ENCODE measurements at places on chromosomes 7 and 10. TPM values are rescaled to one million over a fixed set of nuclear protein-coding genes. Genes with fewer than 3 reads are reported as not detected.

GRCh38 chr10:127003032-127003685 is 97.9 kb downstream of the DOCK1 start:
- DNase-seq = no peak

GRCh38 chr10:89215511-89215910 is 8.4 kb upstream of the CH25H start:
- no peak for DNase-seq

DNA sequence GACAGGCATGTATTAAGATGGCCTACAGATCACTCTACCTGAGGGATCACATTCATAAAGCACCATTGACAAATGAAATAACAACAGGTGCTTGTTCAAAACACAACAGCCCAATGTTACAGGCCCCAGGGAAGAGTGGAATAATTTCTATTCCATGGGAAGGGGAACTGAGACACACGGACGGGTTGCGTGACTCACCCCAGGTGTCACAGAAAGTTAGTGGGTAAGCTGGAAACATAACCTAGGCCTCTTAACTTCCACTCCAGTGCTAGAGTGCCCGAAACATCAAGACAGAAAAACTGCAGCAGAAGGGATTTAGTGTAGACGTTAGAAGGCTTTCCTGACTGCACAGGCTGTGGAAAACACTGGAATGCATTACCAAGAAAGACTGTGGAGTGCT is 48.3 kb downstream of the SLC37A3 start:
- no peak for DNase-seq

DNA sequence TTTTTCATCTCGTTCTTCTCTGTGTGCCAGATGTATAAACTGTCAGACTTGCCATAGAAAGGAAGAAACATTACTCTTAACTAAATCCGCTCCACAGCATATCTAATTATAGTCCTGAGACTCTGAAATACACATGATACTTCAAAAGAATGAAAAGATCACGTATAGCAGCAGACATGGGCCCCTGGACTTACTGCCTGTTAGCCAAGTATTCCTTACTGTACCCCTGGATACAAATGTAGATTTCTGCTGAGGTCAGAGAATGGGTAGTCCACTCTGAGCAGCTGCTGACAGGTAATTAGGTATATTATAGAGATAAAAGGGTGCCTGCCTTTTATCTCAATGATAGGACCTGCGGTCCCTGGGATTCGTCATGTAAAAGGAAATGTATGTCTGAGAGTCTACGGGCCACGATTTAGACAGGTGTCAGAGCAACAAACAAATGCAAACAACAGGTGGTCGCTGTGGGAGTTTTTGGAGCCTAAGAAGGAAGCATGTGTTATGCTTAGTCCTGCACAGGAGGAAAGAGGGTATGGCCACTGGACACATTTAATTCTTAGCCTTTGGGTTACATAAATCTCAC is 69.4 kb downstream of the VOPP1 start:
- DNase-seq = no peak

DNA sequence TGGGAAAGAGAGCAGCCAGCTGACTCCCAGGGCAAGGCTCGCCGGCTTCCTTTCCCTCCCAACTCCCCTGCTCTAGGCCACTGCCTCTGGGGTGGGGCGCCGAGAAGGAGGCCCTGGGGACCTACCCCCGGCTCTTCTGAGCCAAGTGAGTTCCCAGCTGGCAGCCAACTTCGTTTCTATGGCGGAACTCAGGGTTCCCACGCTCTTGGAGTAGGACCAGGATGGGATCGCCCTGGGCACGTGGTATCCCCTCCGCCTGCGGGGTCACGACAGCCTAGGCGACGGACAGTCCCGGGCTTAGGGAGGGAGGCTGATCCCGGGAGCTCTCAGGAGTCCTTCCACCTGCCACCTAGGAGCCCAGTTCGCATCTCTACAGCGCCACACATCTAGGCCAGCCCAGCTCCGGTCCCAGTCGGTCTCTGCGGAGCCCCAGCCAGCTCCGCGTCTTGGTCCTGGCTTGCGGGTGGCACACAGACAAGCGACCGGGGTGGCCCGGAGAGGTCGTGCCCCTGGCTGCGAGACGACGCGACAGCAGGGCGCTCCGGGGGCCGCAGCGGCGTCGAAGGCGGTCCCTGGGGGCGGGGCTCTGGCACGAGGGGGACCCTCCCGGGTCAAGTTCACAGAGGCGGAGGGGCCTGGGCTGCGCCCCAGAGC is 20.5 kb upstream of the GATA3 start:
- DNase-seq = peak; percentile 75

GRCh38 chr10:128877936-128878335 is 589.1 kb upstream of the MGMT start:
- no peak for DNase-seq

DNA sequence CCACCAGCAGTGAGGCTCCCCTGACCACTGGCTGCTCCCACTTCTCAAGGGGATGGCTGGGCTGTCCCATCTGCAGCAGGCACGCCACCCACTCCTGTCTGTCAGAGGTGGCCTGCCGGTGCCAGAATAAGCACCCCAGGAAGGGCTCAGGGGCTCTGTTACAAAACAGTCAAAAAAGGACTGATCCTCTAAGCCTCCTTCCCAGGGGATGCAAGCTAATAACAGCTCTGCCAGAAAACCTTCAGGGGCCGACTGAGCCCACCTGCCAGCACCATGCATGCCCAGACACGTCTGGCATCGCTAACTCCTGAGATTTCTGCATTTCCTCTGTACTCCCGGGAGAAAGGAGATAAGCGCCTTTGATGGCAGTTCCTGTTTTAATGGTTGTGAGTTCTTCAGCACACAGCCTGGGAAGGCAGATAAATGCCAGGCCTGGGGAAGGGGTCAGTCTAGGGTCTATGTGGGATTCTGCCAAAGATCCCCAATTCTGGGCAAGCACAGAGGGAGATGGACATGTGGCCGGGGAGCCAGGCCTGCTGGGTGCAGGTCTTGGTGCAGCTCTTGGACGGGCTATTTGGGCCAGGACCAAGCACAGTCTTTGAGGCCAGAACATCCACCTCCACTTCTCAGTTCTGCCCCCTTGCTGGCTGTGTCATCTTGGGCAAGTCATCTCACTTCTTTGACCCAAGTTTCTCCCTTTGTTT is 128.4 kb downstream of the ARHGAP22 start:
- DNase-seq = no peak

- DNase-seq = no peak
These were observed 58.3 kb upstream of the GTF2I start for GRCh38 chr7:74599244-74599643.

DNA sequence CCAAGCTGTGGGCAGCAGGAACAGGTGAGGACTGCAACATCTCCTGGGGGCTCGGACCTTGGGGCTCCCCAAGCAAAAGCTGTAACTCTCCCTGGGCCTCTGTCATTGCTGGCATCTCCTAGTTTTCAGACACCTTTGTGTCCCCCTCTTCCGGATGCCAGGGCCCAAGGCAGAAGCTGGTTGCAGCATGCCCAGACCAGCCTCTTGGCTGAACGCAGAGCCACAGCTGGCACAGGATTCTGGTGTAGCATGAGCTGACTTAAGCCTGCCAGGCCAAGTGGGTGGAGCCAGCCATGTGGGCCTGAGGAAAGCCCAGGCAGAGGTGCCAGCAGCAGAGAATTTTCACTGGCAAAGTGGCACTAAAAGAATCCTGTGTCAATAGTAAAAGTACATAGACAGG is 43.5 kb downstream of the ZWINT start:
- DNase-seq = no peak

DNA sequence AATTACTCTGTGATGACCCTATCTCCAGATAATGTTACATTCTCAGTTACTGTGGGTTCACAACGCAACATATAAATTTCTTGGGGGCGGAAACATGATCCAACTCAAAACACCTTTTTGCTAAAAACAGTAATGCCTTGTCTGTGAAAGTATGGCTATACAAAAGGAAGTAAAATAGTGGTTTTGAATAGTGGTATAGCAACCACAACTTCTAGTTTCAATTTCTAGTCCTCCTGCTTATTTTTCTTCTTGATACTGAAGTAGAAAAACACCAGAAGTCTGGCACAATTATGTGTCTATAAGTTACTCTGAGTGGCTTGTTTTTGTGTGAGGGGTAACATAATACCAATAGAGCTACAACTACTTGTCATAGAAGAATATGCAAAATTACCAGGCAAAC is 21.5 kb upstream of the ZNF800 start:
- DNase-seq = no peak

The ANKRD61 gene
- not detected for total RNA-seq

The ITGB8 gene
- total RNA-seq = 35.1 TPM

The INA gene
- total RNA-seq = 0.29 TPM
